ENCODE measurements at places on chromosomes 4 and X.

DNA sequence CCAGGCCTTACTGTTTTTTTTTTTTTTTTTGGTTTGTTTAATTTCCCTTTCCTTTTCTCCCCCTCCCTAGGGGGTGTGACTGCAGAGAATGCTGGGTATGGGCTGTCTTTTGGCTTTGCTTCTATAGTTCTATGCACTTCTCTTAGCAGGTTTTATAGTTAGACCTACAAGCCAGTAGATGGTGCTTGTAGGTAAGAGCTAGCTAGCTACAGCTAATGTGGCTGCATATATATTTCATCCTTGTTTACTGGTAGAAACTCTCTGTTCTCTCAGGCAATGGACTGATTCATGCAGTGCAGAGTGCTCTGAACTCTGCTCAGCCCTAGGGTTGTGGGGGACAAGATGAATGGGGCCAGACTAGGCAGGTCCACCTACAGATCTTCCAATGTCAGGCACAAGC, 246.4 kb downstream of the SH2D1A start:
- DNase-seq, result no peak

DNA sequence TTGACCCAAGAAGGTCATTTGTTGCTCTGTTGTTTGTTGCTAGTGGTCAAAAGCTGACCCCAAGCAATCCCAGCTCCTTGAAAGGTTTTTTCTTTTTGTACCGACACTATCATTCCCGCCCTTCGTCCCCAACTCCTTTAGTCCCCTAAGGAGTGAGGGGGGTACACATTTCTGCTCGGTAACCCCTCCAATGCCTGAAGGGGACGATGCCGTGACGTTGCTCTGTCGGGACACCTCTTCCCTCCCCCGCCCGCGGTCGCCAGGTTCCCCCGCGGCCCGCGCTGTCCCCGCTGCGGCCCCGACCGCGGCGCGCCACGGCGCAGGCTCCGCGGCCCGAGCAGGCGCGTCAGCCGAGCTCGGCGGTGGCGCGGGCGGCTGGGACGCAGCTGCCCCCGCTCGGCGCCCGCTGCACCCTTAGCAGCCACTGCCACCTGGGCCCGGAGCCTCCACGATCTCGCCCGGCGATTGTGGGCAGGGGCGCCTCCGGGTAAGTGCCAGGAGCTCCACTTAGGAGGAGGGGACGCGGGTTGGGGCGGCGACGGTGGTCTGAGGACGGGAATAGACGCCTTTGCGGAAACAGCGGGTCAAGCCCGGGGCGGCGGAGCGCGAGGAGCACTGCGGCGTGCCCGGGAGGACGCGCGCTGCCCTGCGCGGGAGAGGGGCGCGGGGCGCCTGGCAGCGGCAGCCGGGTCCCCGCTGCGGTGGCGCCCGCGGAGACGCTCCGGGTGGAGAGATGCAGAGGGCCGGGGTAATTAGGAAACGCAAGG, at the start of gene GLRB:
Gene GLRB (plus strand): TSS at position 340 of the 767 bp plus-strand sequence. CDS start 1,875 bp downstream, outside the sequence.
- no peak for DNase-seq

DNA sequence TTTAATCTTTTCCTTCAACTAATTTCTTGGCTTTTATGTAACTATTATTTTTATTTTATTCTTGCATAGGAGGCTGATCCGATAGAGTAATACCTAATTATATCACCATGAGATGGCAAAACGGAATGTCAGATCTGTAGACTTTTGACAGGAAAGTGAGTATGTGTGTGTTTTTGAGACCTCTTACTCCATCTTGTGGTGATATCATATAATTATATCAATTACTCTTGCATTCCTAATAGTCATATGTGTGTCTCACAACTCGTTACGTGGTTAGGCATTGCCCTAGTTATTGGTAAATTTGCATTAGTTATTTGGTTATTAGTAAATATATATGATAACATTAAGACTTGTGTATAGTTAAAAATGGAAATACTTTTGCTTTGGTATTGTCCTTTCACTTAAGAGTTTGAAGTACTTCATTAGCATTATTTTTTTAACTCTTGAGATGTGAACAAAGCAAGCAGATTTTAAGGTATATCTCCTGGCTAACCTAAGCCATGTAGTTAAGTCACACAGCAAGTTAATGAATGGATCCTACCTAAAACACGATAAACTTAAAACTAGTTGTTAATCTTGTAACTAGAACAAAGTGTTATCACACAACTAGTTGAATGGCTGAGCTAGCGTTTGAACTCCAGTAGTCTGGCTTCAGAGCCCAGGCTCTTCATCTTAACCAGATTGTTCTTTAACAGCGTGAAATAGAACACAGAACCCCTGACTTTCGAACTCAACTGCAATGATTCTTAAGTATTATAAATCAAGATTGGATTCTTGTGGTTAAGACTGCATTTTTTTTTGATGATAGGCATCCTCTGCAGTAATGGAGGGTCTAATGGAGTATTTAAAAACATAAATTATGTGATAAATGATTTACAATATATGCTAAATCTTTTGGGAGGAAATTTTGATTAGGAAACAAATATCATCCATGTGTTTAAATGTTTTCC, 67.1 kb downstream of the PGRMC2 start:
- no peak for DNase-seq

DNA sequence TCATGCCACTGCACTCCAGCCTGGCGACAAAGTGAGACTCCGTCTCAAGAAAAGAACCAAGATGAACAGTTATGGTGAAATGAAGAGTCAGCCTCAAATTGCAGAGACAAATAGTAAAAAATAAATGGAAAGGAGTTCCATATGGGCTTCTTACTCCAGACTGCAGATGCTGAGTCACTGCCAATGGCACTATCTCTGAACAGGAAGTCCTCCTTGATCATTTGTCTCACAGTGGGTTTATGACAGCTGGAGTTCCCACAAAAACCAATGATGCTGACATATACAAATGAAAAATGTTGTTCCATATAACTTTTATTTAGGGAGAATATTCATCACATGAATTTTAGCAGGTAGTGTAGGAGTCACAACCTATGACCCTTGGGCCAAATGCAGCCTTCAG, 631.6 kb downstream of the PCDH18 start:
- no peak for DNase-seq

DNA sequence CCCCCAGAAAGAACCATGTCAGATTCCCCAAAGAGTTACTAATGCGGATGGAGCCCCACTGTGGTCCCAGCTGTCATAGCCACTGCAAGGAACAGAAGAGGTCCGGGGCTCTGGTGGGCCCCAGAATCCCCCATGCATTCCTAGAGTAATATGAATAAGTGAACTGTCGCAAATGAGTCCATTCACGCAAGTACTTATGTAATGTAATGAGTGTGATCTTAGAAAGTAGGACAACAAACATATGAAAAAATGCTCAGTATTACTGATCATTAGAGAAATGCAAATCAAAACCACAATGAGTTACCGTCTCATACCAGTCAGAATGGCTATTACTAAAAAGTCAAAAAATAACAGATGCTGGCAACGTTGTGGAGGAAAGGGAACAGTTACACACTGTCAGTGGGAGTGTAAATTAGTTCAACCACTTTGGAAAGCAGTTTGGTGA, 141.5 kb upstream of the RBPJ start:
- no peak for DNase-seq

- DNase-seq, result no peak
These were observed 548.1 kb downstream of the PPP4R3C start for GRCh38 chrX:26915064-26915463.

- DNase-seq, result no peak
These were observed 7.4 kb downstream of the SUPT20HL2 start for GRCh38 chrX:24306440-24306839.

- no peak for DNase-seq
These were observed 1071.5 kb downstream of the PCDH7 start for GRCh38 chr4:31791666-31792065.

GRCh38 chr4:71126719-71127118, 133.3 kb downstream of the DCK start:
- no peak for DNase-seq

DNA sequence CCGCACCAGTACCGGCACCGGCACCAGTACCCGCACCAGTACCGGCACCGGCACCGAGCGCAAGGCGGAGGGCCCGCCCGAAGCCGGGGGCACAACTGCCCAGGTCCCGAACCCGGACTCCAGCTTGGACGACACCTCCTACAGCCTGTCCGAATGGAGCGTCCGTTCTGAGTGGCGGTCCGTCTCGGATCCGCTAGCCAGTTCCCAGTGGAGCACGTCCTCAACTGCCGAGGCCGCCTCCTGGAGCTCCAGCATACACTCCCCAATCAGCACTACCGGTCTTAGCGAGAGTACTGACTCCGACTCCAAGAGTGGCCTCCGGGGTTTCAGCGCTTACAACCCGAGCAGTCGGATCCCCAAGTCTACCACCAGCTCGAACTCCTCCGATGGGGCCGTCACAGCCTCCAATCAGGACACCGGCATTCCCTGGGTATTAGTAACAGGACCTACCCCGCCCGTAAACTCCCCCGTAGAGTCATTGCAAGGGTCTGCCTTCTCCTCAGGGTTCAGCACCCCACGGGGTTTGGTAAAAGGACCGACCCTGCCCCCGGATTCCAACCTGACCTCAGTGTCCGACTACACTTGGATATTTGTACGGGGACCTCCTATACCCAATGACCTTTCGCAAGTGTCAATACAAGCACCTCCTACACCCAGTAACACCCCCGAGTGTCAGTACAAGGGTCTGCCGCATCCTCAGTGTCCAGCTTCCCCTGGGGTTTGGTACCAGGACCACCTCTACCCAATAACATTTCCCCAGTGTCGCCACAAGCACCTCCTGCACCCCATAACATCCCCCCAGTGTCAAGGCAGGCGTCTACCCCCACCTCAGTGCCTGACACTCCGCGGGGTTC, 721 bp upstream of the MAOA start:
- no peak for DNase-seq

DNA sequence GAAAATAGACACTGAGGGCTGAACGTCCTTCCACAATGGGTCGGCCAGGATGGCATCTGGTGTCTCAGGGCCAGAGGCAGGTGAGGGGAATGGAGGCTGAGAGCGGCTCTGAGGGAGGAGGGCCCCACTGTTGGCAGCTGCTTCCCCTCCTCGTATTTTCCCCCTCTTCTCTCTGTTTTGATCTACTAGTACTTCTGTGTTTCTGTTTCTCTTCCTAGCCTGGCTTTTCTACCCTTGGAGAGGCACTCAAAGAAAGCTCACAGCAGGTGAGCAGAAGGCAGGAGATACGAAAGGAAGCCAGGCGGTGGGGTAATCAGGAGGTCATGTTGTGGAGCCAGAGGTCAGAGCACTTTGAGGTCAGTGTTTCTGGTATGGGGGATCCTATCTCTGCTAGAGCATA, 151.8 kb upstream of the GATB start:
- no peak for DNase-seq

GRCh38 chrX:138791551-138791950, 80.0 kb upstream of the FGF13 start:
- no peak for DNase-seq

DNA sequence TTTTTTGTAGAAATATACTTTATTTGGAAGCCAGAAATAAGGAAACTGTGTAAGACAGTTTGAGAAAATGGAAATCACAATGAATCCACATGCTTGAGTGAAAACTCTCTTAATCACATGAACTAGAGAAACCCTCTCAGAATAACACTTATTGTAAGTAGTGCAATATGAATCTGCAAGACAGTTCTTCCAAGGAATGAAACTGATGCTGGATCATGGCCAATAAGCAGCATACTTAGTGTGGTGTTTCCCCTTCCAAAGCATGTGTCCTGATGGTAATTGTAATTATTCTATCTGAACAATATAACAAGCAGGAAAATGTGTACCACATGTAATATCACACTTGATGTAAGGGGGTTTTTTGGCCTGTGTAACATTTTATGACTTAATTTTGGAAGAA, 1870.5 kb upstream of the TENM3 start:
- no peak for DNase-seq
